ENCODE measurements at places on chromosomes 7 and 10.

GRCh38 chr7:113179313-113179712, 61.0 kb upstream of the SMIM30 start:
- no peak for DNase-seq

- DNase-seq, result no peak
Observed at GRCh38 chr7:85396676-85397075, 209.8 kb upstream of the SEMA3D start.

- DNase-seq, result no peak
Observed at GRCh38 chr7:4762121-4763055, 13.0 kb upstream of the AP5Z1 start.

DNA sequence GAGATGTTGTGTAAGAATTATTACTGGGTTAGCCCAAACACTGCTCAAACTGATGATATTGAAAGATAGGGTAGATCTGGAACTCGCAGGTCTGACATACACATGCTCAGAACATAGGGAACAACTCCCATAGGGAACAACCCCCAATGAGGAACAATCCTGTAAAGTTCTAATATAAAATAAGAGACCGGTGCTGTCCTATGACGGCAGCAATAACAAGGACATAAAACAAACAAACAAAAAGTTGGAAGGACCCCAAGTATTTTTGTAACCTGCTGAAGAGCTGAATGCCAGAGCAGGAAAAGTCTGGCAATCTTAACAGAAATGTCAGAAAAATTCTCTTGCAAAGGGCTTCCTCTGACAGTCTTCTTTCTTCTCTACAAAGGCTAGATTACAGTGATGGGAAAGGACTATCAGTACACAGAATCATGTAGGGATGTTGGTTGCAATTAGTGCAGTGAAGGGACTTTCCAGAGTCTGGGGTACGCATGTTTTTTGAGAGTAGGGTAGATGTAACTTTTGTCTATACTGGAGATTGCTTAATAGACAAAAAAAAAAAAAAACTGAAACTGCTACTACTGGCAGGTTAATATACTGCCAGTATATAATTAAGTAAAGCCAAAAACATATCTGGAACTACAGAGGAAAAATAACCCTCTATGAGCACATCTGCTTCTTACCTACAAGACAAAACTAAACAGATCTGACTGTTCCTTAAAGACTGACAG, 35.5 kb downstream of the IDE start:
- DNase-seq, result no peak

DNA sequence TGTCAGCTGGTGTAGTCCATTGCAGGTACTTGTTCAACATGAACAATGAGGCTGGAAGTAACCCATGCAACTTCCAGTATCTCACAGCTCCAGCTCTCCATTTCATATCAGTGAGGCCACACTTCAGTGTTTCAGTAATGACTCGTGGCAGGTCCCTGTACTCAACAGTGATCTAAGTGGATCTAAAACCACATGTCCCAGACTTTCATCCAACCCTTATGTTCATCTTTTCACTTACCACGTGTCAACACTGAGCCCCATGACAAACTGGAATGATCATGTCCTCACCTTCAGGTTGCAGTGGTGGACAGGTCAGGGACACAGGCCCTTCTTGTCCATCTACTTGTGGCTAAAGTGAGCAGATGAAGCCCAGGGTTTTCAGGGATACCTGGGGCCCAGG, 155.0 kb upstream of the GRB10 start:
- DNase-seq, result no peak

DNA sequence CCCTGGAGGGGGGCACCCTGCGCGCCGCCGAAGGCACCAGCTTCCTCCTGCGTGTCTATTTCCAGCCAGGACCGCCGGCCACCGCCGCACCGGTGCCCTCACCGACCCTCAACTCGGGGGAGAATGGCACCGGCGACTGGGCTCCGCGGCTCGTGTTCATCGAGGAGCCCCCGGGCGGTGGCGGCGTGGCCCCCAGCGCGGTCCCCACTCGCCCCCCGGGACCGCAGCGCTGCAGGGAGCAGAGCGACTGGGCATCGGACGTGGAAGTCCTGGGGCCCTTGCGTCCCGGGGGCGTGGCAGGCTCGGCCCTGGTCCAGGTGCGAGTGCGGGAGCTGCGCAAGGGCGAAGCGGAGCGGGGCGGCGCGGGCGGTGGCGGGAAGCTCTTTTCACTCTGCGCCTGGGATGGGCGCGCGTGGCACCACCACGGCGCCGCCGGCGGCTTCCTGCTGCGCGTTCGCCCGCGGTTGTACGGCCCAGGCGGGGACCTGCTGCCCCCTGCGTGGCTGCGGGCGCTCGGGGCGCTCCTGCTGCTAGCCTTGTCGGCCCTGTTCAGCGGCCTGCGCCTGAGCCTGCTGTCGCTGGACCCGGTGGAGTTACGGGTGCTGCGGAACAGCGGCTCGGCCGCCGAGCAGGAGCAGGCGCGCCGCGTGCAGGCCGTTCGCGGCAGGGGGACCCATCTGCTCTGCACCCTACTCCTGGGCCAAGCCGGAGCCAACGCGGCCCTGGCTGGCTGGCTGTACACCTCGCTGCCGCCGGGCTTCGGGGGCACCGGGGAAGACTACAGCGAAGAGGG, 594 bp downstream of the CNNM1 start:
- no peak for DNase-seq

GRCh38 chr10:44008270-44008916, 359.7 kb upstream of the ZNF32 start:
- no peak for DNase-seq

DNA sequence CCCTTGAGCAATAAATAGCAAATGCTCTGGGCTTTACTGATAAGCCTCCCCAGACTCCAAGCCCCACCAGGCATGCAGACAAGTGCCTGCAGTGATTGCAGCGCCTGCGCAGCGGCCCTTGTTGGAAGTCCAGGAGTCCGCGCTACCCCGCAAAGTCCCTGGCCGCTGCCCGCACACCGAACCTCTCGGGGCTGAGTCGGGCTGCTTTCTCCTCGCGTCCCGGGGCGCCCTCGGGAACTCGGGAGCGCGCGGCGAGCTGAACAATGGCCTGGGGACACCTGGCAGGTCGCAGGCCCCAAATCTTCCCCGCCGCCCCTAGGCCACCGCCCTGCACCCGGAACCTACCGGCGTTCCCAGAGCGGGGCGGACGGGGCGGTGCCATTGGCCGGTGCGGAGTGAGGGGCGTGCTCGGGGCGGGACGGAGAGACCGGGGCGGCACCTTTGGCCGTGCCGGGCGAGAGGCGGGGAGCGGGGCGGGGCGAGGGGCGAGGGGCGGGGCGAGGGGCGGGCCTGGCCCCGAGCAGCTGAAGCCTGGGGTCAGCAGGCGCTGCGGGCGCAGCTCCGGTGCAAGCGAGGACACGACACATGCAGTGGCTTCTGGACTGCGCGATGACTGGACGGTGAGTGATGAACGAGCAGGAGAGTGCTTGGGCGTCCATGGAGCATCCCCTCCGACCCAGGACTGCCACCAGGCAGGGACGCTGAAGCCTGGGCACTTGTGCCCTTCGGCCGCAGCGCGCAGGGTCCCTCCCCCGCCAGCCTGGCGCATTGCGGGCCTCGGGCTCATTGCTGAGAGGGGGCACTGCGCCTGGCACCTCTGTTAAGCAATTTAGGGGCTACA, at the start of gene RASSF4:
TSS of gene RASSF4 (plus strand) at position 556 of the 841 bp plus-strand sequence. CDS start 10,401 bp downstream, outside the sequence.
- DNase-seq, result peak; percentile 94

DNA sequence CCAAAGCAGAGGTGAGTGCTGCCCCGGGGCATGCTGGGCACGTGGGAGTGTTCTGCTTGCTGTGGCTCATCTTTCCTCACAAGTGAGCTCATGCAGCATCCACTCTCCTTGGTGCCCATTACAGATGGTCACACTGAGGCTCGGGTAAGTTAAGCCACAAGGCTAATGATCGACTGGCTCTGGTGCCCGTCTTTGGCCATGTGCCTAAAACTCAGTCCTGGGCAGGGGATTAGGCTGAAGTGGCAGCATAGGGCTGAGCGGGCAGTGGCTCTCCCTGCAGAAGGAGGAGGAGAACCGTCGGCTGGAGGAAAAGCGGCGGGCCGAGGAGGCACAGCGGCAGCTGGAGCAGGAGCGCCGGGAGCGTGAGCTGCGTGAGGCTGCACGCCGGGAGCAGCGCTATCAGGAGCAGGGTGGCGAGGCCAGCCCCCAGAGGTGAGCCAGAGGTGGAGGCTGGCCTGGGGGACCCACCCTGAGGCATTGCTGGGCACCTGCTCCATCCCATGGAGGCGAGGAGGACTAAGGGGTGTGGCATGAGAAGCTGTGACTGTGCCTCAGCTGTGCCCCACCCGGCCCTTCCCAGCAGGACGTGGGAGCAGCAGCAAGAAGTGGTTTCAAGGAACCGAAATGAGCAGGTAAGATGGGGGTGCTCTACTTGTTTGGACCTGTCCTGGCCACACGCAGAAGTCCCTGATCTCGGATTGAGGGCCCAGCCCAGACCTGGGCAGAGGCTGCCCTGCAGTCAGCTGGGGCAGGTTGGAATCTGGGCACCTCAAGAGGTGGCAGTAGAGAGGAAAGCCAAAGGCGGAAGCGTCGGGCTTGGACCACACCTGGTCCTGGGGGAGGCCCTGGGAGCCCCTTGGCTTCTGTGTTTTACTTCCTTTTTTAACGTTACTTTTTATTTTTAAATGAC, 7.3 kb downstream of the PGAM2 start:
- no peak for DNase-seq

GRCh38 chr7:11313801-11314200, 340.1 kb downstream of the PHF14 start:
- DNase-seq, result no peak

DNA sequence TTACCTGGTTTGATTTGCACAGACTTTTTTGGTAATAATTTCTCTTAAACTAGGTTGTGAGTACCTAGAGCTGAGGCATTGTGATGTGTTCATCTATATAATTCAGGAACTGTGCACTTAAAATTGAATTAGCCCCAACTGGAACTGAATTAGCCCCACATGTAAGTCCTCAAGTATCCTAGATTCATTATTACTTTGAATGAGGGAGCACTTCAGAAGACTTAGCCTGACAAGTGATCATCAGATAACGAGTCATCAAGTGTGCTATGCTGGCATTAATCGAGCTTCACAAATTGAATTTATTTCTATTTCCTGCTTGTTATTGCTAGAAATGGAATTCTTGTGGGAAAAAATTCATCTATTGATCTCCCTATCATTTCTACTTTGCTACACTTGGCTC, 323.4 kb upstream of the SEMA3D start:
- DNase-seq, result no peak

- no peak for DNase-seq
Observed at GRCh38 chr10:7622969-7623368, 43.8 kb downstream of the ITIH5 start.

DNA sequence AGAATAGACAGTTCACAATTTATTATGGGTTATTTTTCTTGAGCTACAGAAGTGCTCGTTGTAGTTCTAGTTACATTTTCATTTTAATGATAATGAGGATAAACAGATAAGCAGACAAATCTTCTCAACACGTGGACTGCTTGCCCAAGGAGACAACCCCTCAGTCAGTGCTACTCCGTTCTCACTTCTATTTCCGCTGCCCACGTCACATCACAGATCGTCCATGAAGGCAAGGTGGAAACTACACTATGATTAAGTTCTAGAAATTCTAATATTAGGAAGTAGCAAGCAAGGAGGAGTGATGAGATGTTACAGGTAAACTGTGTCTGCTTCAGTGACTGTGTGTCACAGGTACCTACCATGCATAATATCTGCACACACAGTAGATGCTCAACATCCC, 210.5 kb downstream of the CHCHD3 start:
- DNase-seq, result no peak

DNA sequence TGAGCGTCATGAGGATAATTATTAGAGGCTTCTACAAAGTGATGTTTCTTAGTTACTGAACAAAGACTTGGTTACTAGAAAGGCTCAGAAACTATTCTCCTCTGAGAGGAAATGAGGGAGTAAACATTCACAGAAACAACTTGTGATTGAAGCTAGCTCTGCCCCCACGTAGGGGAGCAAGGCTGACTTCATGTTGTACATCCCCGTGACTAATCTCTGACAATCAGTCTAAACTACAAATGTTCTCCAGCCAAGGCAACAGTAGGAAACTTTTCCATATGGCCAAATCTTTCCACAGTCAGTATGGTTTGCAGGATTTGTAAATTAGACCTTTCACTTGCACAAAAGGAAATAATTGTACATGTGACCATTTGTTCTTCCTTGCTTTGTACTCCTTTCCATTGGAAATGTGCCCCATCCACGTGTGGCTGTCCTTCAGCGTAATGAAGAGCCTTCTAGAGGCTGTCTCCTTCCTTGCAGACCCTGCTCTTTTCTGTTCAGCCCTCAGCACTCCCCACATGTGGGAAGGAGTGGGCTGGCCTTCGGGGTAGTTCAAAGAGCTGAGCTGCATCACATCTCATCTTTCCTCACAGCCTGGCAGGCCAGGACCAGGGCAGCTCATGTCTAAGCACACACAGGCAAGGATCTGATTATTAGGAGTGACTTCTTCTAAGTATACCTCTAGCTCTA, 93.5 kb downstream of the PCGF5 start:
- DNase-seq, result no peak

GRCh38 chr7:1667566-1668395, 2.3 kb upstream of the ELFN1 start:
- no peak for DNase-seq

- DNase-seq, result no peak
Observed at GRCh38 chr7:36742911-36743775, 18.8 kb upstream of the AOAH start.

GRCh38 chr10:112955582-112956421, 5.8 kb downstream of the TCF7L2 start:
- DNase-seq, result no peak

- DNase-seq, result no peak
Observed at GRCh38 chr10:46074196-46074946, 28.3 kb upstream of the MSMB start.

GRCh38 chr10:79244068-79244442, 103.2 kb upstream of the PPIF start:
- DNase-seq, result no peak

DNA sequence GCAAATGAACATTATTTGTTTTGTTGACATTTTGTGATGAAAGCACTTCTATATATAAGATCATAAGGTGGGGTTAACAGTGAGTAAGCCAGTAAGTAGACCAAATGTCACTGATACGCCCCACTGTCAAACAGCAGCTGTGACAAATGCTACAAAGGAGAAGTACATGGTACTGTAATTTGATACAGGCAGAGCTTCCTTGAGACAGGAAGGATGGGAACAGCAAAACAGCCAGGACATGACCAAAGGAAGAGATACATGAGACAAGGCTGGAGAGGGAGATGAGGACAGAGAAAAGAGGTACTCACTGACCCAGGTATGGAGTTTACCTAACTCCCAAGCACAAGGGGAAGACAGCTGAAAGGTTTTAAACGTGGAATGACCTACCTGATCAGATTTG, 127.0 kb downstream of the SRPK2 start:
- DNase-seq, result no peak
